ENCODE measurements at places on chromosomes 11 and 22.

GRCh38 chr22:46045459-46046298 lies 68.7 kb upstream of the WNT7B start:
- DNase-seq = peak; percentile 44

DNA sequence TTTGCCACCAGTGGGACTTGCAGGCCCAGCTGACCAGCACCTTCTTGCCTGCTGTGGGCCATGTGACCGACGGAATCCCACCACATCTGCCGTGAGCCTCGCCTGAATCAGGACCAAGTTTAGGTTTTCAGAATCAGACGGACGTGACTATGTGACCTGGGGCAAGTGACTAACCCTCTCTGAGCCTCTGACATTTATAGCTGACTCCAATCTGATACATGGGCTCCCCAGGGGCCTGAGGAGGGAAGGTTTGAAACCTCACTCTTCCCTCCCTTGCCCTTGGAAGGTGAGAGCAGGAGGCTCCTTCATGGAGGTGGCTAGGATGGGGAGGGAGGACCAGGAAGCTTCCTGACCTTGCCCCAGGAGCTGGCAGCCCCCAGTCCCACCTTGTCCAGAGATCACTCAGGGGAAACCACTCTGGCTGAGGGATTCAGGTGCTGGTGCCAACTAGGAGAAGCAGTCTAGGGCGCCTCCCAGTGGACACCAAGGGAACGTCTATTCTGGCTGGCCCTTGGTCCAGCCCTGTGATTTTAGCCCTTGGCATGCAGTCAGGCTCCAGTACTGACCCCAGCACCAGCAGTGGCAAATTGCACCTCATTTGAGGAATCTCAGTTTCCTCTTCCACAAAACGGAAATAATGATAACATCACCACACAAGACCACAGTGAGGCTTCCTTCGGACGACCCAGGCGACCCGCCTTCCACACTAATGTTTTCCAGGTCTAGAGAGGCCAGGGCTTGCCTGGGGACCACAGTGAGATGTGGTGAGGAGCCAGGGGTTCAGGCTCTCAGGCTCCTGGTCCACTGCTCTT lies 47.2 kb upstream of the SYT7 start:
- peak; percentile 93 for DNase-seq

DNA sequence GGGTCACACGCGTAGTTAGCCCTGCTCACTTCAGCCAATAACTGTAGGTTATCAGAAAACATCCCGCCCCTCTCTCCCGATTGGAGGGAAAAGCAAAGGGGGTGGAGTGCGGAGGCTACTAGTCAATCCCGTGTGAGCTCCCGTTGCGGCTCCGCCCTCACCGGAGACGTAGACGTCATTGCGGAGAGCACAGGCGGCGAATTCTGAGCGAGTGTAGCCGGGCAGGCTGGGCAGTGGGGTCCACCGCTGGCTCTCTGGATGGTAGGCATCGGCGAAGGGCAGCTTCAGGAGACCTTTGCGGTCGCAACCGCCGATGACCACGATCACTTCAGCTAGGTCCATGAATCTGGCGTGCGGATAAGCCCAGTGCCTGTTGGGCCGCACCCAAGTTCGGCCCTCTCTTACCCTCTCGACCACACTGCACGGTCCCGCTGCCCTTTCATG lies 4.7 kb downstream of the KLHL35 start:
- DNase-seq = peak; percentile 83

- no peak for DNase-seq
Measured at GRCh38 chr11:105741488-105742020, 131.7 kb downstream of the GRIA4 start.

DNA sequence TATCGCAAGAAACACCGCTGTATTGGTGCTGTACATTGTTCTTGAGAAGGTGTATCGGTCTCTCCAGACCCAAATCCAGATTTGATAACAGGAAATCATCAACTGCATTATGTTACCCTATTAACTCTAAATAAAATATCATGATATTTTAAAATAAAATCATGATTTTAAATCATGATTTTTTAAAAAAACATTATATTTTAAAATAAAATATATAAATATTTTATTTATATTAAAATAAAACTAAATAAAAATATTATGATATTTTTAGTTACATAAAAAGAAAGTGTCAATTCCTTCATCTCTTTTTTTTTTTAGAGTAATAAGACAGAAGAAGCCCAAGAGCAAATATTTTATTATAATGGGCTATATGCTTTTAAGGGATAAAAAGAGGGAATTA lies 27.6 kb downstream of the RBMXL2 start:
- no peak for DNase-seq

DNA sequence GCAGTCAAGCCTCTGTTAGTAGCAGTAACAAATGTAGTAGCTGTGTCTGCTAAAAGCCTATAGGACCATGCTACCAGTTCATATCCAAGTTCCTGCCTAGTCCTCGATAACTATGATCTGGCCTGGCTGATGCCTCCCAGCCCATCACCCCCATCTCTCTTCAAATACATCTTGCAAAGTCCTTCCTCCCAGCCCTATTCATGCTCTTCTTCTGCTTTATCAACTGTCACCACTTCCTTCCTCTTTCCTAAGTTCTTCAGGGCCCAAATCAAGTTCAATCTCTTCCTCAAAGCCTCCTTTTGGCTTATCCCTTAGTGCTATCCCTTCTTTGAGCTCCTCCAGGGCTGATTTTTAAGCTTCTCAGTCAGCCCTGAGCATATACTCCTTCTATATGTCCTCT lies 150.9 kb upstream of the THY1 start:
- DNase-seq = no peak

DNA sequence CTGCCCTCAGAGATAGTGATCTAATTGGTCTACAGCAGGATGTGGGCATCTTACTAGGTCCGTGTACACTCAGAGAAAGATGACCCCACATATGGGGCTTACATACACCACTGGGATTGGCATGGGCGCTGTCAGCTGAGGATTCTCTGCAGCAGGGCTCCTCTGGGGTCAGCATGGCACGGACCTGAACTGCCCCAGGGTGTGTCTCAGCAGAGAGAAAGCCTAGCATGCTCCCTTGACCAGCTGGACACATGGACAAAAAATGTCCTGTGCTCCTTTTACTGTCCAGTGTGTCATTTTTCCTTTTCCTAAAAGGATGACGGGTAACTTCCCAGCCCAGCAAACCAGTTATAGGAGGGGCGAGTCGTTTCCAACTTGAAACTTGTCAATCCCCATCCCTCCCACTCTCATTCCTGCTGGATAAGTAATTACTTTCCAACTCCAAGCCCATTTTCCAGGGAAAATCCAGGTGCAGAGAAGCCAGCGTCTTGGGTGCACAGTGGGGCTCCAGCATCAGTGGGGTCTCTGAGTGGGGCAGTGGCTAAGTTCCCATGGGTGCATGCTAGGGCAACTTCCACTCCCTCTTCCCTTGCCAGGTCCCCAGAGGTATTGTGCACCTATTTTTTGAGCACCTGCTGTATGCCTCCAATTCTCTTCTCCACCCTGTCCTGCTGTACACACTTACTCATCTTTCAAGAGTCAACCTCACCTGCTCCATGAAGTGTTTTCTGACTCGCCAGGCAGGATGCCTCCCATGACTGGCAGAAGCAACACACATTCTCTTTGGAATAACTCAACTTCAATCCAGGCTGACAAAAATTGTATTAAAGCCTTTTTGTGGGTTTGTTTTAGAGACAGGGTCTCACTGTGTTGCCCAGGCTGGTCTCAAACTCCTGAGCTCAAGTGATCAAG lies 5.0 kb downstream of the VSTM5 start:
- peak; percentile 17 for DNase-seq

DNA sequence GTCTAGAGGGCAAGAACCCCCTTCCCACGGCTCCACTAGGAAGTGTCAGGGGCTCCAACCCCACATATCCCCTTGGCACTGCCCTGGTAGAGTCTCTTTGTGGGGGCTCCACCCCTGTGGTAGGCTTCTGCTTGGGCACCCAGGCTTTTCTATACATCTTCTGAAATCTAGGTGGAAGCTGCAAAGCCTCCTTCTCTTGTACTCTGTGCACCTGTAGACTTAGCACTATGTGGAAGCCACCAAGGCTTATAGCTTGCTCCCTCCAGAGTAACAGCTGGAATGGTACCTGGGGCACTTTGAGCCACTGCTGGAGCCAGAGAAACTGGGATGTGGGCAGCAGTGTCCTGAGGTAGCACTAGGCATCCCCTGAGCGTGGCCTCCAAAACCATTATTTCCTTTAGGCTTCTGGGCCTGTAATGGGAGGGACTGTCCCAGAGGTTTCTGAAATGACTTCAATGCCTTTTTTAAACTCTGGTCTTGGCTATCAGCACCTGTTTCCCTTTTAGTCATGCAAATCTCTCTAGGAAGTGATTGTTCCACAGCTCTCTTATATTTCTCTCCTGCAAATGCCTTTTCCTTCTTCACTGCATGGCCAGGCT lies 68.4 kb downstream of the TRAF6 start:
- no peak for DNase-seq

DNA sequence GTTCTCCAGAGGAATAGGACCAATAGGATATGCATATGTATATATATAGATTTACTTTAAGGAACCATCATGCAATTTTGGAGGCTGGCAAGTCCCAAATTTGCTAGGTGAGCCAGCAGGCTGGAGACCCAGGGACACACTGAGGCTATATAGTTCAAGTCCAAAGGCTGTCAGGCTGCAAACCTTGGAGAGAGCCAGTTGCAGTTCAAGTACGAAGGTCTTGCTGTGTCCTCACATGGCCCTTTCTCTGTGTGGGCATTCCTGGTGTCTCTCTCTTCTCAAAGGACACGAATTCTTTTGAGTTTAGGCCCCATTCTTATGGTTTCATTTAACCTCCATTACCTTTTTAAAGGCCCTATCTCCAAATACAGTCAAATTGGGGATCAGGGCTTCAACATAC lies 134.4 kb upstream of the SORL1-AS1 start:
- DNase-seq = no peak

GRCh38 chr11:125675196-125675595 lies 5.5 kb downstream of the ACRV1 start:
- no peak for DNase-seq

DNA sequence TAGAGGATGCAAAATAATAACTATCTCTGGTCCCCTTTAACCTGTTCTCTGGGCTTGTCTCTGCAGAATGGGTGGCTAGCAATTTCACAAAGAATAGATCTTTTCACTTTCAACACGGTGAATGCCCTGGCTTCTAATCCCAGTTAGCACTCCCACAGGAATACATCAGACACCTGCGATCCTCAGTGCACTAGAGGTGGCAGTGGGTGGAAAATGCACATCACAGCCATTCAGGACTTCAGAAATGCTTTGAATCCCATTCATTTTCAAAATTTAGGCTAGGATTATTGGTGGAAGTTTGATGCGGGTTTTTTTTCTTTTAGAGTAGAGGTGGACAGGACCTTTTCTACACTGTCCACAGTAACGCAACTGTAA lies 55.1 kb downstream of the OPCML start:
- no peak for DNase-seq

DNA sequence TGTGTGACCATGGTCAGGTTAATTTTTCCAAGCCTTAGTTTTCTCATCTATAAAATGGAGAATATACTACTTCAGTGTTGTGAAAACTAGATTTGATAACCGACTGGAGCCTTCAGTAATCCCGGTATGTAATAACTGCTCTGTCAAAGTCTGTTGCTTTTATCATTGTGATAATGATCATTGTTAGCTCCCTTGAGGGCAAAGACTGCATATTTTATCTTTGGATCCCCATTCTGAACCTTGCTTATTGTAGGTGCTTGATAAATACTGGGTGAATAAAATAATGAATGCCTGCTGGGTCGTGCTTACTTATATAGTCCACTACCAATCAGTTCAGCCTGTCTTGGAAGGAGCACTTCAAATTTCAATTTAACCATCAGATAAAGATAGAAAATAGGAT lies 105.3 kb downstream of the ARFGAP2 start:
- DNase-seq = no peak

GRCh38 chr11:59117774-59118173 lies 10.7 kb downstream of the FAM111B start:
- DNase-seq = no peak

- DNase-seq = no peak
Measured at GRCh38 chr11:114914231-114915005, 236.1 kb downstream of the NXPE2 start.

- DNase-seq = no peak
Measured at GRCh38 chr11:79960461-79960860, 519.6 kb upstream of the TENM4 start.

DNA sequence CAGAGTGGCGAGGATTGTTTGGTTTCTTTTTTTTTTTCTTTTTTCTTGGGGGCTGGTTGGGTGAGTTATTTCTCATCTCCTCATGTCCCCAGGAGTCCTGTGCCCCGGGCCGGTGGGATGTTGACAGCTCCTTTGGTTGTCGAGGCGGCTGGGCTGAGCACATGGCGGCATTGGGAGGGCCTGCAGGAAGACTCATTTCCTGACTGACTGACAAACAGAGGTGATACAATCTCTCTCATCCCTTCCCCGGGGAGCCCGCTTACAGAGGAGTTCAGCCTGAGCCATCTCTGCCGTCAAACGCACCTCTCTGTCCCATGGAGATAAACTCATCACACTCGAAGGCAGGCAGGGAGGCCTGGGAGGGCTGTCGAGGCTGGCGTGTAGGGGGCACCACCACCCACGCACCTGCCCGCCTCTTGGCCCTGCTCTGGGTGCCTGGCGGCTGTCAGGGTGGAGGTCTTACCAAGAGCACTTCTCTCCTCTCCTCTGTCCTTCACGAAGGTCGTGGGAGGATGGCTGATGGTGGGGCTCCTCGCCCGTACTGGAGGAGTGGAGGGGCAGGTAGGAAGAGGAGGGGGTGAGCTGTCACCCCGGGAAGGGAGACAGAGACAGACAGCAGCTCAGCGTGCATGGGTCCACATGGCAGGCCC lies 60.0 kb upstream of the NECTIN1 start:
- no peak for DNase-seq

- DNase-seq = no peak
Measured at GRCh38 chr11:11764423-11764803, 77.4 kb upstream of the USP47 start.

DNA sequence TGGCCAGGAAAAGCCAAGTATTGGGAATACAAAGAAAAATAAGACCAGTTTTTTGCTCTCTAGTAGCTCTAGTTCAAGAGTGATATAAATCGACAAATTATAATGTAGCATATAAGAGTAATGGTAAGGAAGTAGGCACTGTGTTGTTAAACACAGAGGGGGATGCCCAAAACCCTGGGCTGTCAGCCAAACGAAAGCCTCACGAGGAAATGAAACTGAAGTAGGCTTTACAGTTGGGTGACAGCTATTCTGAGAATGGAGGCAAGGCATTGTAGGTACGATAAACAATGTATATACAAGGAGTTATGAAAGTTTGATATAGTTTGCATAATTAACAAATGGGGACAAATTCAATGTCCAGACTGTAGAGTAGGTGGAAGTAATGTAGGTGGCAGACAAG lies 176.4 kb downstream of the FAM181B start:
- no peak for DNase-seq

- no peak for DNase-seq
Measured at GRCh38 chr22:20173772-20174171, 22.9 kb upstream of the CCDC188 start.

- DNase-seq = no peak
Measured at GRCh38 chr11:5719703-5720495, 16.3 kb upstream of the OR56B1 start.

GRCh38 chr11:123558536-123559315 lies 95.7 kb downstream of the SCN3B start:
- DNase-seq = no peak

Data from endodermal cell (in vitro differentiated cells).